ENCODE measurements at places on chromosomes 6 and 20.

GRCh38 chr6:62978920-62979319, 232.3 kb upstream of the FKBP1C start:
- DNase-seq: no peak

DNA sequence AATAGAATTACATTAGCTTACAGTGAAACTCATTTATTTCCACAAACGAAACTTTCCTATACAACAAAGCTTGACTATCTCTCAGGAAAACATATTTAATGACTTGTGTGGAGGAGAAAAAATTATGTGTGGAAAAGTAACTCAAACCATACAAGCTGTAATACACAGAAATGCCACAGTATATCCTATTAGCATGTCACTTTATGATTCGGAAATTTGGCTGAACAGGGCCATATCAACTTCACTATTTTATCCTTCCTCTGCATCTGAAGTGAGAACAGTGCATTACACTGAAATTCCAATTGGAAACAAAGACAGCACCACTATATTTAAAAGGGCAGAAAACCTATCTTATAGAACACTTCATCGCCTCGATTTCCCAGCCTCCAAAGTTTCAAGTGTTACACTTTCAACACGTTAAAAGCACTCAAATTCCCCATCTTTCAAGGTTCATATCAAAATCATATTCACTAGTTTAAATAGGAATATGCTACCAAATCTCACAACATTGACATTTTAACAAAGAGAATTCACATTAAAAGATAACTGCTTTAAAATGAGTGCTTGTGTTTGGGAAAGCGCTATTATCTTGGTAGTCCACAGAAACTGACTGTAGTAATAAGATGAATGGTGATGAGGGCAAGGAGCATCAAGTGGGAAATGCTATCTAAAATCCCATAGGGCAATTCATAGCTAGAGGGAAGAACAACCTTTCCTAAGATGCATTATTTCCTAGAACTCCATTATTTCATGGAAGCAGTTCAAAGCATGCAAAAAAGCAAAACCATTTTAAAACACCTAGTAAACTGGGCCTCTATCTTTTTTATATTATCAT, 1.8 kb downstream of the REV3L start:
- no peak for DNase-seq

DNA sequence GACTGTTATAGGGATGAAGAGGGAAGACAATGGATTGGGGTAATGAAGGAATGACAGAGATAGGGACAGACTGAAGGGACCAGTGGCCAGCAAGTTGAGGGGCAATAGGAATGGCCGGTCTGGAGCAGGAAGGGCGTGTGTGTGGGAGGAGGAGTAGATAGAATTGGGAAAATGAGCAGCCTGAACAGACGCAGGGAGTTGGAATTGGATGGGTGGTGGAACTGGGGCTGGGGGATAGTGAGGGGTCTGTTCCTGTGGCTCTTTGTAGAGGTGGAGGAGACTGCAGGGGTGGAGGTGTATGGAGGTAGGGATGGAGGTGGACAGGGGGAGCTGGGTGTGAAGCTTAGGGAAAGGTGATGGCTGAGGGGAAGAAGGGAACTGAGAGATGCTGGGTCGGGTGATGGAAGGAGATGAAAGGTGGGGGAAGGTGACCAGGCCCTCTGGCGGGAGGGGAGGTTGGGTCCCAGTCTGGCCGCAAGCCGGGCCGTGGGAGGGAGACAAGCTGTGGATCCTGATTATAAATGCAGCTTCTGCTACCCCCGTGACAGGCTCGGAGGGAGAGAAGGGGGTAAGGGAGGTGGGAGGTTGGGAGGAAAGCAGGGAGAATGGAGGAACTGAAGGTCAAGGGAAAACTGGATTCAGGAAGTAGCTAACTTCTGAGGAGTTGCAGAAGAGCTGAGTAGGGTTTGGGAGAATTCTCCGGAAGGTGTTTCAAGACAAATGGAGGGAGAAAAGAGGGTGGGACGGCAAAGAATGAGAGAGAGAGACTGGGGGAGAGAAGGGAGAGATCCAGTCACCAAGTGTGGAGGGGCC, 5.2 kb downstream of the SYNGAP1 start:
- no peak for DNase-seq

GRCh38 chr20:61134296-61135030, 117.6 kb upstream of the CDH4 start:
- no peak for DNase-seq

DNA sequence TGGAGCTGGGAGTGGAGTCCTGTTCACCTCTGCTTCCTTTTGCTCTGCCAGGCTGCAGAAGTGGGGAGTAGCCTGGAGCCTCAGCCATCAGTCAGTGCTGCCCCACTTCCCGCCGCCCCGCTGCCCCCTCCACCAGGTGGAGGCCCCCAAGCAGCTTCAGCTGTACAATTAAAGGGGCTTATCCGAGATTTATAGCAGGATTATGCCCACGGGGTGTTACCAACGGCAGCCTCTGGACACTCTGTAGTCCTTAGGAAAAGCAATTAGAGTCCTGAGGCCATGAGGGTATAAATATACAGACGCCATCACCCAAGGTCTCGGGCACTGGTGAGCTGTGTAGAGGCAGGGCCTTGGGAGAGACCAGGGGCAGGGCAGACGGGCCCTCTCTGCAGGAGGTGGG, 55.4 kb downstream of the GRM4 start:
- no peak for DNase-seq

DNA sequence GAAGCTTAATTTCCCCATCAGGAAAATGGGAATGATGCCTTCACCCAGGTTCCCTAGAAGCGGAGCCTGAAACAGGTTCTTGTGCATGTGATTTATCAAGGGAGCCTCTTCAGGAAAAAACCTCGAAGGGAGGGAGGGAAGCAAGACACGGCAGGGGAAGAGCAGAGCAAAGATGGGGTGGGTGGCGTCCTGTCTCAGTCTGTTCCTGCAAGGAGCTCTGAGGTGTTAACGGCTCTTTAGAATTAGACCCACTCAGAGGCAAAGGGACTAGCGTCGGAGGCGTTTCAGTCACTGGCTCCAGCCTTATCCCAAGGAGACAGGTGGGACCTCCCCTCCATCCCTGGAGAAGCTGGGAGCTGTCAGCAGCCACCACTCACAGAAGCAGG, 15.6 kb upstream of the UBE2V1 start:
- DNase-seq: no peak

DNA sequence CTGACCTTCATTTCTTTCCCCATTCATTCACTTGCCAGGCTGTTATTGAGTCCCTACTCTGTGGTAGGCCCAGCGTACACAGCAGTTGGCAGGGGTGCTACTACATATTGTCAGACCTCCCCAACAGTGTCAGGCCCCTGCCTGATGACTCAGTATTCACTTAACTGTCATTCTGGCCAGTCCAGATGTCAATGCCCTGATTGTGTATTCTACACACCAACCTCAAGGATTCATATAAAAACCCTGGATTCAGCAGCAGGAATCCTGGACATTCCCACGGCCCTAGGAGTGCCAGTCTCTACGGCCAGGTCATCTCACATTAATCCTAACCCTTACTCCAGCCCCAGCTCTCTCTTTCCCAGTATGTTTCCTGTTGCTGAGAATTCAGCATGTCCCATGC, 151.5 kb downstream of the TASP1 start:
- DNase-seq: no peak

DNA sequence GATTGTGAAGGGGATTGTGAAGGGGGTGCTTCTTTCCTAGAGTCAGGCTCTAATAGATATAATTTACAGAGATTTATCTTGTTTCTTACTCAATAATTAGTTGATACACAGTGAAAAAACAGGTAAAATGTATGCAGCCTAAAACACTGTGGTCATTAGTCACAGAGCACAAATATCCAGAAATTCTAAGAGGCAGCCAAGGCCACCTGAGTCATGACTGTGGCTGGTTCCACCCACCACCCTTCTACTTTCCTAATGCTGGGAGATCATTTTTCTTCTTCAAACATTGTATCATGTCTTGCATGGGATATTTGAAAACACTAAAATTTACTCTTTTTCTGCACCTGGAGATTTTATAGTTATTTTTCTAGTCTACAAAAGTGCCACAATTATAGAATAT, 181.6 kb downstream of the OTOR start:
- no peak for DNase-seq

DNA sequence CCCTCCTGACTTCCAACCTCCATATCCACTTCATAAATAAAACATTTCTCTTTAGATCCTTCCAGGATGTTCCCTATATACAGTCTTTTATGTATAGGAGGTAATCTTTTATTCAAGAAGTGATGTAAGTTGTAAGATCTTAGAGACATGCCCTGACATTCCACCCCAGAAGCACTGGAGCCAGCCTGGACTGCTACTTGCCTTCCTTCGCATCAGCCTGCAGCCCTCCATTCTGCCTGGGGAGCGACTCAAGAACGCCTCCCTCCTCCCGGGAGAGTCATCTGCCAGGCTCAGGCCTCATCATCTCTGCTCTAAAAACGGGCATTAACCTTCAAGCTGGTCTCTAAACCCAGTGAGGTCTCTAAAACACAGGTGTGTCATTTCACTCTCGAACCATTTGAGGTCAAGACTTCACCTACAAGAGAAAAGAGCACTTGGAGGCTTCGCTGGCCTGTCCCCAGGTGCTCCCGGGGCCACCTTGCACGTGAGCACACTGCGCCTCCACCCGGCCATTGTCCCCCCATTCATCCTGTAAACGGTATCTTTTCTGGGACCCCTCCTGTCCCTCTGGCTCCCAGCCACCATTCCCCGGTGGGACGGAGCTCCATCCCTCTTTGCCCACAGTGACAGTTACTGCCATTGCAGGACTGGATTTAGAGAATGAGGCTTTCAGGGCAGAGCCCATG, 107.5 kb upstream of the PDE10A start:
- DNase-seq: no peak

DNA sequence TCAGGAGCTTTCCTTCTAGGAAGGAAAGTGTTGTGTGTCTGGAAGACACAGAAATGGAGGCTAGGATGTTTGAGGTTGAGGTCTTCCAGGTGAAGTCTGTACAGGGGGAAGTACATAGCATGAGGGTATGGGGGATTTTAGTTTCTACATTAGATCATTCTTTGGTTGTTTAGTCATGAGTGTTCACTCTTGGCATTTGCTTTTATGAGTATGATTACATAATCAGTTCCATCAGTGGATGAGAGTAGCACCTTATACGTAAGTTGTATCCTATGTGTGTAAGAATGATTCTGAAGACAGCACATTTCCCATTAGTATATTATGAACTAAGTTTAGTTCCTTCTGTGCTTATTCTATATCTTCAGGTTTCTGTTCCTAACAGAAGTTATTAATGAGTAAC, 1.9 kb downstream of the CDYL start:
- no peak for DNase-seq
